ENCODE measurements at places on chromosomes 3 and 15. TPM values are rescaled to one million over a fixed set of nuclear protein-coding genes. Genes with fewer than 3 reads are reported as not detected.

The SLC24A5 gene
- polyA plus RNA-seq = not detected

DNA sequence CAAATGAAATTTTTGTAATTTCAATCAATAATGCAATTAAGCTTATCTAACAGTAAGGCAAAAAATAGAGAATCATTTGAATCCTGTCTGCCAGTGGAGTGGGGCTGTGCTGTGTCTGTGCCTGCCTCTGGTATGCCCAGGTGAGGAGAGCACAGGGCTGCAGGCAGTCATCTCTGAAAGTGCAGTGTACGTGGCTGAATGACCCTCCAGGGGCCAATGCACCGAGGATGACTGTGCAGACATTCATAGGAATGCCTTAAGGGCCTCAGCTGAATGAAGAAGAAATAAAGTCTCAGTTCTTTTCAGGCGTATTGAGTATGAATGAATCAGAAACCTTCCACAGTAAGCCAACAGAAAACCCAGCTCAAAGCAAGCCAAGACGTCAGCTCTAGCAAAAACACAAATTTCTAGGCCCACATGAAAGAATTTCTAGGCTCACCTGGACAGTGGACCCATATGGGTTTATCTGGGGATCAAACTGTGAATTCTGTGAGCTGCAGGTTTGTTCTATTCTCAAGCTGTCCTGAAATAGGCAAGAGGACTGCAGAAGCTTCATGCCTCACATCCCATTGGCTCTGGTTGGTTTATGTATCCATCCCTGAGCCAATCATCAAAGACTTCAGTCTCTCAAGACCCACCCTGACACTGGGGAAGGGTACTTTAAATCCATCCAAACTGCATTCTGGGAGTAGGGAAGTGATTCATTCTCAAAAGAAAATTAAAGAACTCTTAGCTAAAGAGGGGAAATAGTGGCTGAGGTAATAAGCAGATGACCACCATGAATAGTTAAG, 123.4 kb downstream of the SSR3 start:
- no peak for DNase-seq

- DNase-seq = no peak
These were observed 252.2 kb downstream of the GABRG3 start for GRCh38 chr15:27223179-27223578.

DNA sequence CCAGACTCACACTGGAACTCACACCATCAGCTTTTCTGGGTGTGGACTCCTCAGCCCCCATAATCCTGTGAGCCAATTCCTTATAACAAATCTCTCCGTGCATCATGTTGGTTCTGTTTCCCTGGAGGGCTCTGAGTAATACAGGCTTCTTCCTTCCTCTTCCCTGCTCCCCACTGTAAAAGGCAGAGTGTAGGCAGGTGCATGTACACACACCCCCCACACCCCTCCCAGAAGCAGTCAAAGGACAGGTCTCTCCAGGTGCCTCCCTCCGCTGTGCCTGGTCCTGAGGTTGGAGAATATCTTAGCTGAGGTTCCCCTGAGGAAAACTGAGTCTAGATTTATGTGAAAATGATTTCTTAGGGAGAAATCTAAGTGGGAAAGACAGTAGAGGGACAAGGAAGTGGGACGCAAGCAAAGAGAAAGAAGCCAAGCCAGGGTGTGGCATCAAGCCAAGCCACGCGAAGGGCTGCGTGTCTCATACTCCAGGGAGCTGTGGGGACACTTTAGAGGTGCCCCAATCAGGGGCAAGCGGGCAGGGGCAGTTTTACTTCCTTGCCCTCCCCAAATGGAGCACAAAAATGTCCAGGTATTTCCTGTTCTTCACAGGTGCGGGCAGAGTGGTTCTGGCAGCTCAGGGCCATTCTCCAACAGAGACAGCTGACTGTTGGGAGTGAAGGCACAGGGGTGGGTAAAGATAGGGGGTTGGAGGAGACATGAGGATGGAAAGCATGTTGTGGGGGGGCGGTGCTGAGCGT, 86.6 kb downstream of the HMG20A start:
- no peak for DNase-seq

- no peak for DNase-seq
These were observed 75.8 kb downstream of the CPN2 start for GRCh38 chr3:194275291-194275690.

- no peak for DNase-seq
These were observed 139.0 kb downstream of the P3H2 start for GRCh38 chr3:189981668-189982067.

DNA sequence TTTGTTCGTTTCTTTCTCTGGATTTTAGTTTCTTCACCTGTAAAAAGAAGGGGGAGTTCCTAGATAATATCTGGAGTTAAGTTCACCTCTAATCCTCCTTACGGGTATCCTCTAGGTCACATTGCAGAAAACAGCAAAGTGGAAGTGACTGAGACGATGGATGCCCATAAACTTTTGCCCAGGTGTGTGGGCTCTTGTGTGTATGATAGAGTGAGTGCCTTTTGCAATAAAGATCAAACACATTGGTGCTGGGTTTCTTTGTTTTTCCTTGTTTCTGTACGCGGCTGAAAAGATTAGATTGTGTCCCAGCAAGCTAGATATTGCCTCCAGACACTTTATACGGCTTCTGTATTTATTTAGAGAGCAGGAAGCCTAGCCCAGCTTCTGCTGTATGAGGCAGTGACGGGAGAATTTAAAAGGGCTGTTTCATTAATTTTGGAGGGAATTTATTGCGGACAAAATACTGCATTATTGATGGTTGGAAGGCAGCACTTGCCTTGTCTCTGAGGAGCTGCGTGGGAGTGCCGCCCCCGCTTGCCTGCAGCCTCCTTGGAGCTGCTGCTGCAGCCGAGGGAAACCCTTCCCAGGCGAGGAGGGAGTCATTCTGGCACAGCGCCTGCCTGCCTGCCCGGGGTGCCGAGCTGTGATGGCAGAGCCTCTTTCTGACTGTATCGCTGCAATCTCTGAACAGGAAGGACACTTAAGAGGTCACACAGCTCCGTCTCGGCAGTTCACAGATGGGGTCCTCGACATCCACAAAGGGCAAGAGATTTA, 38.5 kb downstream of the PYDC2 start:
- DNase-seq = no peak

DNA sequence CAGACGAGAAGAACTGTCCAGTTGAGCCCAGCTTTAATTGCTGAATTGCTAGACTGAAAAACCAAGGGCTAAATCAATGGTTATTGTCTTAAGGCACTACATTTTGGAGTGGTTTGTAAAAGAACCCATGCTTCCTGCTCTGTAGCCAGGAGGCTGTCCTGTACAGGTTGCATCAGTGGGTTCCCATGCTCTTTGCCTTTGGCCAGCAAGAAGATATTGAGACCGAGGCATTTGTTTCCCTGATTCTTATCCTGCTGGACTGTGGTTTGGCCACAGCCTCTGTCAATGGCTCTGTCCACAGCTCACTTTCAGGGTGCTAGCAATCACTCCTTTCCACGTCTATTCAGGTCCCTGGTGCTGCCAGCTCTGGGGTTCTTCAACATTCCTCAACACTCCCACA, 89.6 kb downstream of the FAM43A start:
- DNase-seq = no peak

GRCh38 chr15:36191459-36191858, 388.0 kb upstream of the CDIN1 start:
- no peak for DNase-seq

DNA sequence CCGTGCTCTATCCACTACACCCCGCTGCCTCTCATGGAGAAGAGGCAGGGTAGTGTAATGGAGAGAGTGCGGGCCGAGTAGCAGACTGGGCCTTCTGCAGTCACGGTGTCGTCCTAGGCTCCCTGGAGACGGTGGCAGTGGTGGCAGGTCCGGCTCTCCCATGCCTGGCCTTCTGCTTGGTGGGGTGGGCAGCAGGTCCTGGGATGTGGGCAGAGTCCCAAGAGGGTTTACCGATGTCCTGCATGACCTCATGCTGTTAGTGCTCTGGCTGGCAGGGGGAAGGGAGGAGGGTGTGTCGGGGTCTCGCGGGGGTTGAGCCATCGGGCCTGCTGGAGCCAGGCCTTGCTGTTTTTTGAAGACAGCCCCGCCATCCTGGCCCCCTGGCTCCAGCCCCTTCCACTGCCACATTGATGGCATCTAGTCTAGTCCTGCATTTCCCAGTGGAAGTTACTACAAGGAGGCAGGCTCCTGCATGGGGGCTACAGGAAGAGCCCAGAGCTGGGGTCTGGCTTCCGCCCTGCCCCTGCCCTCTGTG, 73.6 kb upstream of the SEC13 start:
- DNase-seq = no peak

Measured in HepG2 (cell line).